Endodermal cell (in vitro differentiated cells): ENCODE measurements at places on chromosomes 4 and X. TPM values are rescaled to one million over a fixed set of nuclear protein-coding genes. Genes with fewer than 3 reads are reported as not detected.
A peak's percentile ranks its signal among the peaks of the same experiment; 100 is the strongest.

The PRDM5 gene
- total RNA-seq: 15.6 and 18.3 TPM in 2 replicates

The HNRNPDL gene
- 361 to 372 TPM (median 368 TPM) in 3 replicates for total RNA-seq

The SOX3 gene
- 0.27 to 1.6 TPM (median 0.59 TPM) in 3 replicates for total RNA-seq

The FAM241A gene
- 0.18 and 0.23 TPM in 2 replicates for total RNA-seq

The SLC9B1 gene
- 0.68 and 1.4 TPM in 2 replicates for total RNA-seq

The PPBP gene
- not detected in 2 replicates for total RNA-seq

The RBMXL3 gene
- total RNA-seq: not detected in 2 replicates

The NOP14 gene
- total RNA-seq: 31.9 and 32.1 TPM in 2 replicates

The SYN1 gene
- 4.9 and 7.3 TPM in 2 replicates for total RNA-seq

DNA sequence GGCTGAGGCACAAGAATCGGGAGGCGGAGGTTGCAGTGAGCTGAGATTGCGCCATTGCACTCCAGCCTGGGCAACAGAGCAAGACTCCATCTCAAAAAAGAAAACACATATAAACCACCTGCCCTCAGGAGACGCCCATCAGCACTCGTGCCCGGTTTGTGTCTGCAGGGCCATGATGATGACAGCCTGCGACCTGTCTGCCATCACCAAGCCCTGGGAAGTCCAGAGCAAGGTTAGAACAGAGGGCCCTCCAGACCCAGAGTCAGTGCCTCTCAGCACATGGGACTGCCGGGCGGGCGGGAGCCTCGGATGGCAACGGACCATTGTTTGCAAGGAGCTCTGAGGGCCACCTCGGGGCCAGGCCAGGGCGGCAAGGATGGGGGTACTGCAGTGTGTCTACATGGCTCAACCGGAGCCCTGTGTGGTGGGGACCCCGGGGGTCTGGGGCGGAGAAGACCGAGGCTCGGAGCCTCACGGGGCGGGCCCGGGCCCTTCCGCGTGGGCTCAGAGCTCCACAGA is 9.3 kb downstream of the ATP5ME start:
- peak; percentile 36 for DNase-seq

- DNase-seq: no peak
These were observed 60.7 kb upstream of the HAND2 start for GRCh38 chr4:173590697-173591096.

DNA sequence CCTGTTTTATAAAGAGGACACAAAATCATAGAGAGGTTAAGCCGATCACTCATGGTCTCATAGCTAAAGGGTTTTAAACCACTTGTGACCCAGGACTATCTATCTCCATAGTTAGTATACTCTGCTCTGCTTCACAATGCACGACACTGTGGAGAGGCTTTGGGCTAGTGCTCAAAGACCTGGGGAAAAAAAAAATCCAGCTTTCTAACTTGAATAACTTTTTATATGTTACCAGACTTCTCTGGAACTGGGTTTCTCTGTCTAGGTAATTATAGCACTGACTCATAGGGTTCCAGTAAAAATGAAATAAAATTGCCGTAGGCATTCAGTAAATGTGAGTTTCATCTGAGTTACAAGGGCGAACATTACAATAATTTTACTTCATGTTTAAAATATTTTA is 273.7 kb upstream of the TECRL start:
- no peak for DNase-seq

DNA sequence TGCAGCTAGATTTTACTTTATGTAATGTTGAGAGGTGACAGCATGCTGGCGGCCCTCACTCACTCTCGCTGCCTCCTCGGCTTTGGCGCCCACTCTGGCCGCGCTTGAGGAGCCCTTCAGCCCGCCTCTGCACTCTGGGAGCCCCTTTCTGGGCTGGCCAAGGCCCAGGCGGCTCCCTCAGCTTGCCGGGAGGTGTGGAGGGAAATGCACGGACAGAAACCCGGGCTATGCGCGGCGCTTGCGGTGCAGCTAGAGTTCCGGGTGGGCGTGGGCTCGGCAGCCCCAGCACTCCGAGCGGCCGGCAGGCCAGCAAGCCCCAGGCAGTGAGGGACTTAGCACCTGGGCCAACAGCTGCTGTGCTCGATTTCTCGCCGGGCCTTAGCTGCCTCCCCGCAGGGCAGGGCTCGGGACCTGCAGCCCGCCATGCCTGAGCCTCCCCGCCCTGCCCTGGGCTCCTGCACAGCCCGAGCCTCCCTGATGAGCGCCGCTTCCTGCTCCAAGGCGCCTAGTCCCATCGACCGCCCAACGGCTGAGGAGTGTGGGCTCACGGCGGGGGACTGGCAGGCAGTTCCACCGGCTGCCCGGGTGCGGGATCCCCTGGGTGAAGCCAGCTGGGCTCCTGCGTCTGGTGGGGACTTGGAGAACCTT is 128.7 kb downstream of the GASK1B start:
- no peak for DNase-seq

GRCh38 chr4:48033825-48034413 is 17.3 kb downstream of the NIPAL1 start:
- DNase-seq: peak; percentile 82

DNA sequence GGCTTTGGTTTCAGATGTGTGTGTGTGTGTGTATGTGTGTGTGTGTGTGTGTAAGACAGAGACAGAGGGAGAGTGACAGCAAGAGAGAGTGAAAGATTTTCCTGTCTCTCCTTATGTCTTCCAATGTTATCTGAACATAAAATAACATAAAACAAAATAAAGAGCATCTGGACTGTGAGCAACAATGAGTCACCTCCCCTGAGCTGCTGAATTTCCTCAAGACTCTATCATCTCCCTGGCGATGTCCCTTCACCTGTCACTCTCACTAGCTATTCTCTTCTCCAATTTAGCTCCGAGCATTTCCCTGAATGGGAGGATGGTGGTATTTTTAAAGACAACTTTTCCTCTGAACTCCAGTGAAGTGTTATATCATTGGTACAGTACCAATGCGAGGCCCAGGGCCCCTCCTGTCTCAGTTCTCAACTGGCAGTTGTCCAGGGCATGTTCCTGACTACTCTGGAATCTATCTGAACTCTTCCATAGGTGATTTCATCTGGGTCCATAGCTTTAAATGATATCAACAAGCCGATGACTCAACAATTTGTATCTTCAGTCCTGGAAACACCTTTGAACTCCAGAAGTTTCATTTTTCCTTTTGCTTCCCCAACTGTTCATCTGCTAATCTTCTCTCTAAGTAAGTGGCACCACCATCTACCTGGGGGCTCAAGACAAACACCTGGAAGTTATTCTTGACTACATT is 195.0 kb upstream of the CLNK start:
- DNase-seq: no peak

GRCh38 chr4:86500527-86500926 is 93.6 kb upstream of the PTPN13 start:
- no peak for DNase-seq

DNA sequence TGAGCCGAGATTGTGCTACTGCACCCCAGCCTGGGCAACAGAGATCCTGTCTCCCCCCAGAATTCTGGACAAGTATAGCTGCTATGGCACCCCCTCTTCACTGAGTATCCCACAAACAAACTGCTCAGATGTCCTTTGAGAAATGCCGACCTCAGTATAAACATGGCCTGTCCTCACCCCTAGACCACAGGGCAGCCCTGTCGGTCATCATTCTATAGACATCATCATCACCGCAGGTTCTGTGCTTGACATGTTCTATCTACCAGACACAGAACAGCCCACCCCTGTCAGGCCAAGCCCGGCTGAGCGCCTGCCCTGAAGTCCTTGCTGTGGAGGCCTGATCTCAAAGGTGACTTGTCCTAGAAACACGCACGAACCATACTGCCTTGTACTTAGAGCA is 232.9 kb downstream of the DHRSX start:
- no peak for DNase-seq

DNA sequence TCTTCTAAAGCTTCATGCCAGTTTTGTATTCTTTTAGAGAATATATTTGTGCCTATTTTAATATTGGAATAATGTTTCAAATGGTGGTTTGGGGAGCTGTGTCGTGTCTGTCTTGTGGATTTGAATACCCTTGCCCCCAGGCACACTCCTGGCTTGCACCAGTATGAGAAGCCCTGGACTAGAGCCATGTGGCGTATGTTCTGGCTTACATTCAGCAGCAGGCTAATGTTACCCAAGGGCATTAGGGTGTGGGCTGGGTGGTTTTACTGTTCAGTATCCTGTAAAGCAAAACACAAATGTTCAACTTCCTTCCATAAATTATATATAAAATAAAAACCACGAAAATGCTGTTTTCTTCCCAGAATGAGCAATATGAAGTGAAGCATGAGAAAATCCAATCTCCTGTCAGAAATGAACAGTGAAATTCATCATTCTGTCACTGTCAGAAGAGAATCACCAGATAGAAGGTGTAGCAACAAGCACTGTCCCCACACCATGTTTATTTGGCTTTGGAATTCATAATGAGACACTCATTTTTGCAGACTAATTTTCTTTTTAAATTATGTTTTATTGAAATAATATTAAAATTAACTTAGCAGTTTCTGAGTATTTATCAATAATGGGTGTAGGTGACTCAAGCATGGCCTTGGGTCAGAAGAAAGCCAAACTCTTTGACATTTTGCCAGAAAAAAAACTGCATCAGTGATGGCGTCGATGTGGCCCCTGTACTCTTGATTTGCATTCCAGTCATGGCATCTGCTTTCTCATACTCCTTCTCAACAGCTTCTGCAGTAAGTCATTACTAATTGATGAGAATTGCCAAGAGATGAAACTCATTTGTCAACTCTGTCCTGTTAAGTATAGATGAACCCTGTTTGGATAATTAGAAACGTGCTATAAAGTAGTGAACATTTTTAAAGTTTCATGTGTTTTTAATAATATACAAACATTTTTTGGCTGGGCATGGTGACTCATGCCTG is 43.8 kb downstream of the WWC2 start:
- no peak for DNase-seq

GRCh38 chr4:6021831-6022606 is 3.8 kb upstream of the C4orf50 start:
- no peak for DNase-seq

GRCh38 chr4:41451961-41452360 is 86.0 kb upstream of the LIMCH1 start:
- DNase-seq: no peak

- peak; percentile 49 for DNase-seq
These were observed 80.1 kb upstream of the MAML3 start for GRCh38 chr4:140233791-140234696.

- DNase-seq: no peak
These were observed 1495.5 kb upstream of the ADGRL3 start for GRCh38 chr4:59704616-59705015.

- DNase-seq: no peak
These were observed 34.5 kb upstream of the NKRF start for GRCh38 chrX:119640731-119641170.

- no peak for DNase-seq
These were observed 711.5 kb upstream of the PITX2 start for GRCh38 chr4:111334361-111334760.

DNA sequence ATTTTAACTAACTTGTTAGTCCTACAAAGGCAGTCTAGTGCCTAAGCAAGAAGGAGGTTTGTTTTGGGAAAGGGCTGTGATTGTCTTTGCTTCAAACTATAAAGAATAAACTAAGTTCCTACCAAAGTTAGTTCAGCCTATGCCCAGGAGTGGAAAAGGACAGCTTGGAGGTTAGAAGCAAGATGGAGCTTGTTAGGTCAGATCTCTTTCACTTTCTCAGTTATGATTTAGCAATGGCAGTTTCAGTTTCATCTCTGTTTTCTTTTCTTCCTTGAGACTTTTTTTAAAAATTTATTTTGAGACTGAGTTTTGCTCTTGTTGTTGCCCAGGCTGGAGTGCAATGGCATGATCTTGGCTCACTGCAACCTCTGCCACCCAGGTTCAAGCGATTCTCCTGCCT is 82.9 kb upstream of the NLGN4X start:
- no peak for DNase-seq

DNA sequence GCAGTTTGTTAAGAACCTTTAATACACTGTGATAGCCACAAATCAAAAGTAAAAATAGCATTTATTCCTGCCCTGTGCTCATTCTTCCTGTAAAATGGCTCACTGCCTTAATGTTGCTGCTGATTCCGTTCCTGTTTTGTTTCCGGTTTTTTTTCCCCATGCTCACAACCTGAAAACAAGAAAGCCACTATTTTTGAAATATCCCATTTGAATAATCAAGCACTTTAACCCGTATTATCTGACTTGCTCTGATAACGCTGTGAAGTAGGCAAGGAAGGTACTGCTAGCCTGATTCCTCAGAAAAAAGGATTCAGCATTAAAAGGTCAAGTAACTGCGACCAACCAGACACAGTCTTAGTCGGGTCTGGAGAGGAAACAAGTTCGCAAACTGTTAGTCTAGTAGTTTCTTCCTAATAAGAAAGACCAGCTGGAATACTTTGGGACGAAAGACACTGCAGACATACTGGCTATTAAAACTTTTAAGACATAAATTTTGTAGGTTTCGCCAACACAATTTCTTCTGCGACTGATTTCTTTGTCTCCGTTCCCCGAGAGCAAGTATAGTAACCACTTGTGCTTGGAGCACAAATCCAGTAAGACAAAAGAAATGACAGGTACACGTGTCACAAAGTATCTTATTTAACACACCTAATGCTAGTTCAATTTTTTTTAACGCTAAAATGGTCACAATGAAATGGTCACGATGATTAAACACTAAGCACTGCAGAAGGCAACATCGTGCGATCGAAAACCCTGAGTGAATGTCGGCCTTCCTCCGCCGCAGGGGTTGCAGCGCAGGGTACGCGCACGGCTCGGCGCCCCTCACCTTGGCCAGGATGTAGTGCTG is 802 bp downstream of the COX18 start:
- DNase-seq: peak; percentile 54

DNA sequence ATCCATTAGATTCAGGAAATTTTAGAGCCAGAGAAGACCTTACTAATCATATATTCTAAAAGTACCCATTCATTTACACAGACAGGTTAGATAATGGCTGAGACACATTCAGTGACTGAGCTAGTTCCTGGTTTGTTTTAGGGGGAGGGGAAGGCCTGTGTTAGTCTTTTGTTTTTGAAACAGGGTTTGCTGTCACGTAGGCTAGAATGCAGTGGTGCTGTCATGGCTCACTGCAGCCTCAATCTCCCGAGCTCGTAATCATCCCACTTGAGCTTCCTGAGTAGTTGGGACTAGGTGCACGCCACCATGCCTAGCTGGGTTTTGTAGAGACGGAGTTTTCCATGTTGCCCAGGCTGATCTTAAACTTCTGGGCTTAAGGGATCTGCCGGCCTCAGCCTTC is 10.1 kb downstream of the RBPJ start:
- DNase-seq: no peak

DNA sequence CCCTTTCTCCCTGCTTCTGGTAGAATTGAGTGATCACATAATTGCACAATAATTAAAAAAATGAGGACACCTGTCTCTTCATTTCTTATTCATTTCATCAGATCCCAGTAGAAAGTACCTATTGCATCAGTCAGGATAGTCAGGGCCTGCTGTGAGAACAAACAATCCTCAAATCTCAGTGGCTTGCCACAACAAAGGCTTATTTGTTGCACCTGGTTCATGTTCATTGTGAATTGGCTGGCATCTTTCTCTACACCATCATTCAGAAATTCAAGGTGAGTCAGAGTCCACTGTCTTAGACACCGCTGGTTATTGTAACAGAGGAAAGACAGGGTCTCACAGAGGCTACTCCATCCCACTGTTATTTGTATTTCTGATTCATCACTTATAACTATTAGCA is 409.8 kb downstream of the STIM2 start:
- DNase-seq: no peak

- no peak for DNase-seq
These were observed 156.9 kb downstream of the NKX6-1 start for GRCh38 chr4:84342161-84342560.

GRCh38 chr4:72768364-72768763 is 199.3 kb upstream of the ADAMTS3 start:
- no peak for DNase-seq
